Stimulated activated CD4-positive, alpha-beta T cell treated with anti-CD3 and anti-CD28 coated beads, Interleukin-2, amount 100 ng/mL, for 48 hours (primary cell): ENCODE measurements at places on chromosomes 5 and 9.

- DNase-seq: no peak
Observed at GRCh38 chr9:105413525-105413924, 34.3 kb upstream of the FSD1L start.

GRCh38 chr9:114370968-114371320, 16.8 kb downstream of the AKNA start:
- no peak for DNase-seq

GRCh38 chr9:15220658-15221318, 86.2 kb downstream of the TTC39B start:
- DNase-seq: no peak

DNA sequence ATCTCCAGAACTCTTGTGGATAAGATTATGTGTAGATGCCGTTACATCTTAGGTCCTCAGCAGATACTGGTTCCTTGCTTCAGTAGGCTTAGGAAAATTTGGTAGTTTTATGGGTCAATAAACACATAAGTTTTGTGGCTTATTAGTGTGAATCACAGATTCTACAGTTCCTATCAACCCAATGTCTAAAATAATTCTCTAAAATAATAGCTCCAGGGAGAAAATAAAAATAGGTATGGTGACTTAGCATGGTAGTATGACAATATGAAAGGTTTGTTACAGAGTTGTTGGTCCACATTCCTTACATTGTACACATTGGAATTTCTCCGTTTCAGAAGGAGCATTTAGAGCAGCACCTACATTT, 91.7 kb downstream of the AOPEP start:
- DNase-seq: no peak

DNA sequence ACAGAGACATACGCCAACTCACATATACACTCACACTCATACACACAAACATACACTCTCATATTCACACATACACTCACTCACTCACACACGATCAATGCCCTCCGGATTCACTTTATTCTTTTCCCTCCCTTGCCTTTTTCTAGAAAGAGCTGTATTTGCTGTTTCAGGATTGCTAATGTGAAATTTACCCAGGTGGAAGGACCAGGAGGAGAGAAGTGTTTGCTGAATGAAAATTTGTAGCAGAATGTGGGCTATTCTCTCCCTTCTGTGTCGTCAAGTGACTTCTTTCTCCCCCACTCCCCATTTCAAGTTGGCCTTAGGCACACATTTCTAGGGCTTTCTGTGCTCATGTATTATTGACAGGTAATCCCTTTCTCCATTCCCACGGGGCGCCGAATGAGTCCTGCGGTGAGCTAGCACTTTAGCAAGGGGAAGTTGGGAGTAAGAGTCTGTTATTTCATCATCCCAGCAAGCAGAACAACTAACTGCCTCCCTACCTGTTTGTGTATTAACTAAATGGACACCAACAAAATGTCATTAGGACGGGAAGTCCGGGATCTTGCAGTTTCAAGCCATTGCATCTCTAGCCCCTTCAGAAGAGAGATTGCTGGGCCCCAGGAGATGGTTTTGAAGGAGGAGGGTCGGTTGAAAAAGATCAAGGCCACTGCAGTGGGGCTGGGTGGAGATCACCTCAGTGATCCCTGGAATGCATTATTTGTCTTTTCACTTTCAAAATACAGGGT, 97.1 kb upstream of the TAF11L2 start:
- no peak for DNase-seq

- DNase-seq: no peak
Observed at GRCh38 chr5:36273809-36274526, 27.7 kb downstream of the RANBP3L start.

DNA sequence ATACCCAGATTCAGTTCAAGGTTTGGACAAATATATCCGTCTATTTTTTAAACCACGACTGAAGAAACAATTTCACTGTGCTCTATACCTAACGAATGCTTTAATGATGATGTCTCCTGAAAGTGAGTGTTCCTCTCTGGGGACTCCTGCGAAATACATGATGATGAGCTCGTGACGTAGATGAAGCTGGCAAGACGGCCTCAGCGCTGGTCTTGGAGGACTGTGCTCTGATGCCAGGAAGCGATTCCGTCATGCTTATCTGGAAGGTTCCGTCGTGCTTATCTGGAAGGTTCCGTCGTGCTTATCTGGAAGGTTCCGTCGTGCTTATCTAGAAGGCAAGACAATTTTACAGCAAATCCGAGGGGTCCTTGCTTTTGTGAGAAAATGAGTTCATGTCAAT, 250.8 kb upstream of the IRX2 start:
- DNase-seq: no peak

DNA sequence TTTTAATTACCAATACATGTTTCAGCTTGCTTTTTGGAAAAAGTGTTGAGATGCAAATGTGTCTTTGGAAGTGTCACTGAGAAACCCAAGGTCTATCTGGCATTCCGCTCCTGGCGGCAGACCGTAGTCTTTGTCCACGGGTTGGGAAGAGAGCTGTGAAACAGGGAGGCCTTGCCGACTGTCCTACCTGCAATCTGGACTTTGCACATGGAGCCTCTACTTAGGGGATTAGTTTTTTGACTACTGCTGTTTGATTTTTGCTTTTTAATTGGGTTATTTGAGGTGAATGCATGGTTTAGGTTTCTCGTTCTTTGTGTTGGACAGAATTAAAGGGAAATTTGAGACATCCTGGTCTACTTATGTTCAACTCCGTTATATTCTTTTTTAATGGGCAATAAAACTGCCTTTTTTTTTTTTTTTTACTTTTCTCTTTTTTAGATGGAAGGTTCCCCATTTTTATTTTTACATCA, 25.7 kb downstream of the TRIO start:
- DNase-seq: no peak

DNA sequence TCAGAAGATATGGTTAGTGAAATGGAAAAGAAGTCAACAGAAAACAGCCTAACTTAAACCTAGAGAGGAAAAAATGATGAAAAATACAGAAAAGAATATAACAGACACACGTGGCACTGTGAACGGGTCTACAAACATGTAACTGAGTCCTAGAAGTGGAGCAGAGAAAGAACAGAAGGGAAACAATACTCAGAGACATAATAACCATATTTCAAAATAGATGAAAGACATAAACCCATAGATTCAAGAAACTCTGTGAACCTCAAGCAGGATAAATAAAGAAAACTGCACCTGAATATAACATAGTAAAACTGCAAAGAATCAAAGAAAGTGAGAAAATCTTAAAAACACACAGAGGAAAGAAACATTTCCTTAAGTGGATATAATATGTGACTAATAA, 67.7 kb upstream of the GOLGA1 start:
- no peak for DNase-seq

- no peak for DNase-seq
Observed at GRCh38 chr9:33435821-33436277, 11.5 kb downstream of the AQP3 start.

DNA sequence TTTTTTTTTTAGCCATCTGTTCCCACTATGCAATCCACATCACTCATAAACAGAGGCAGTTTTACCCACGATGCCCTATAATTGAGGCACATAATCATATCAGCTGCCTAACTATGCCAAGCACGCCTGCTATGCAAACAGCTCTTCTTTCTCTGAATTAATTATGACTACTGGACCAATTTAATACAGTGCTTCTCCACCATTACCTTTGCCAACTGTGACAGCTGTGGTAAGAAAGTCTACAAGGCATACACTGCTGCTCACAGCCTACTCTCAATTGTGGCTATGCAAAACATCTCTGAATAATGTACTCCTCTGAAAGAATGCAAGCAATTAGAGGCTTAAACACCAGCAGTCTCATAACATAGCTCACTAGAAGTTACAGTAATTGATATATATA, 97.1 kb downstream of the DTWD2 start:
- no peak for DNase-seq

DNA sequence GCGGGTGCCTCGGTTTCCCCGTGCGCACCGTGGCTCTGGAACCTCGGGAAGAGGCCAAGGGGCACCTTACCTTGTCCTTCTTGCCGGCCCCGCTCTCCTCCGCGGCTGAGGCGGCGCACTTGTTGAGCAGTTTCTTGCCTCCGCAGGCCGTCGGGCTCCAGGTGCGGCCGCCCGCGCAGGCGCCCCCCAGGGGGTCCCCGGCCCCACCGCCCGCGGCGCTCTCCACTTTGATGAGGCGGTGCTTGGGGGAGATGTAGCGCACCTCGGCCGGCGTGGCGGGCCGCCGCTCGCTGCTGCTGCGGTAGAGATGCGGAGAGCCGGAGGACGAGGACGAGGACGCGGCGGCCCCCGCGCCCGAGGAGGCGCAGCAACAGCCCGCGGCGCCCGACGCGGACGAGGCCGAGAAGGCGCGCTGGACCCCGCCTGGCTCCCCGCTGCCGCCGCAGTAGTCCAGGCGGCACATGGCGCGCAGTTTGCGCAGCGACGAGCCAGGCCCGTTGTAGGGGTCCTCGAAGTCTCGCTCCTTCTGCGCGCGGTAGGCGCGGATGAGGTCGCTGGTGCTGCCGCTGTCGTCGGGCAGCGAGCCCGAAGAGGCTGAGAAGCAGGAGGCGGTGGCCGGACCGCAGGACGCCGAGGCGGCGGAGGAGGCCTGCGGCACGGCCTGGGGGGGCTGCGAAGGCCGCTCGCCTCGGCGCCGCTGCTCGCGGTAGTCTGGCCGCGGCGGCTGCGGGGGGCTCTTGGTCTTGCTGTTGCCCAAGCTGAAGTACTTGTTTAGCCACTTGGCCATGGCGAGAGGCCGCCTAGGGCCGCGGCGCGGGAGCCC, 957 bp downstream of the SHB start:
- peak; percentile 6 for DNase-seq

DNA sequence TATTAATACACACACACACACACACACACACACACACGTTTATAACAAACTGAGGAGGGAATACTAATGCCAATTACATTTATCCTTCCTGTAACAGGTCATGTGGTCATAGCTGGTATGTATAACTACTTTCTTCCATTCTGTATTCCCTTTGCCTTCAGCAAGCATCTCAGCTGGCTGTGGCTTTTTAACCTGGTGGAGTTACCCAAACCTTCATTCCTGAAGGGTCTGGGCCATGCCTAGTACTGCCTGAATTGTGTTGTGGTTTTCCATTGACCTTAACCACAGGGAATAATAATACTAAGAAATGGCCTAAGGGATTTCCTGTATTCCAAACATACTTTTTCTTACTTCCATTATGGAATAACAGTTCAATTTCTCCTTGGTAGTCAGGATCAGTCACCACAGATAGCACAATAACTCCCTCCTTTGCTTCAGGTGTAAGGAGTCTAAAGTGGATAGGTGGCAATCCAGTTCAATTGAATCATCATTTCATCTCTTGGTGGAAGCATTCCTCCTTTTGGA, 222.2 kb upstream of the MEF2C start:
- DNase-seq: no peak

- DNase-seq: no peak
Observed at GRCh38 chr5:102910240-102911226, 155.4 kb downstream of the PAM start.

GRCh38 chr5:122761115-122761514, 13.8 kb upstream of the SNX2 start:
- DNase-seq: no peak

DNA sequence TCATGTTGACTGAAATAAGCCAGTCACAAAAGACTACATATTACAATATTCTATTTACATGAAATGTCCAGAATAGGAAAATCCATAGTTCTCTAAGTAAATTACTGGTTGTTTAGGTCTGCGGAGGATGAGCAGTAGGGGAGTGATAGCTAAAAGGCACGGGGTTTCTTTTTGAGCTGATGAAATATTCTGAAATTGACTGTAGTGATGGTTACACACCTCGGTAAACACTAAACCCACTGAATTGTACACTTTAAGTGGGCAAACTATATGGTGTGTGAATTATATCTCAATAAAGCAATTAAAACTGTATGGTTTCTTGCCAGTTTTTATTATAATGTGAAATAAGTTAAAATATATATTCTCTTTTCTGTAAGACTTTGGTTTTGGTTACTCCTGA, 77.7 kb upstream of the TMED7 start:
- DNase-seq: no peak
